Muscle of back (tissue), 13 donors: ENCODE measurements at places on chromosomes 1 and 21. TPM values are rescaled to one million over a fixed set of nuclear protein-coding genes. Genes with fewer than 3 reads are reported as not detected.

PLA2G2C gene
- not detected for polyA plus RNA-seq

RHBG gene
- polyA plus RNA-seq: not detected

SPRR2B gene
- not detected for polyA plus RNA-seq

FALEC gene
- polyA plus RNA-seq: not detected

FMO3 gene
- 0.21 TPM for polyA plus RNA-seq

BOLA1 gene
- 10.8 TPM for polyA plus RNA-seq

MUL1 gene
- polyA plus RNA-seq: 17.0 TPM

AKNAD1 gene
- polyA plus RNA-seq: 0.82 TPM

LAD1 gene
- polyA plus RNA-seq: 11.5 TPM

- no peak for DNase-seq
These were observed 4.2 kb downstream of the FABP3 start for GRCh38 chr1:31368611-31369107.

DNA sequence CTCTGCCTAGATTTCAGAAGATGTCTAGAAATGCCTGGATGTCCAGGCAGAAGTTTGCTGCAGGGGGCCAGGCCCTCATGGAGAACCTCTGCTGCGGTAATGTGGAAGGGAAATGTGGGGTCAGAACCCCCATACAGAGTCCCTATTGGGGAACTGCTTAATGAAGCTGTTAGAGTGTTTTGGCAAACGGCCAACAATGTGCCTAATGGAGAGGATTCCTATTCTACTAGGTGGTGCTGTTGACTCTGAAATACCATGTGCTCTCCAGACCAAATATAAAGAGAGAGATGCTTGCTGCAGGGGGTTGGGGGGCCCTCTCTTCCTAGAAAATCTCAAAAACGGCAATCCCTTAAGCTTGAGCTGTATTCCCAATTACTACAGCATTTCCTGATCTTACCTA lies 57.1 kb upstream of the DR1 start:
- no peak for DNase-seq

- no peak for DNase-seq
These were observed 84.8 kb upstream of the CACYBP start for GRCh38 chr1:174914991-174915390.

- DNase-seq: peak; percentile 94
These were observed 74.6 kb upstream of the PDC start for GRCh38 chr1:186535388-186536133.

- no peak for DNase-seq
These were observed 6.6 kb upstream of the FOXE3 start for GRCh38 chr1:47409311-47410067.

DNA sequence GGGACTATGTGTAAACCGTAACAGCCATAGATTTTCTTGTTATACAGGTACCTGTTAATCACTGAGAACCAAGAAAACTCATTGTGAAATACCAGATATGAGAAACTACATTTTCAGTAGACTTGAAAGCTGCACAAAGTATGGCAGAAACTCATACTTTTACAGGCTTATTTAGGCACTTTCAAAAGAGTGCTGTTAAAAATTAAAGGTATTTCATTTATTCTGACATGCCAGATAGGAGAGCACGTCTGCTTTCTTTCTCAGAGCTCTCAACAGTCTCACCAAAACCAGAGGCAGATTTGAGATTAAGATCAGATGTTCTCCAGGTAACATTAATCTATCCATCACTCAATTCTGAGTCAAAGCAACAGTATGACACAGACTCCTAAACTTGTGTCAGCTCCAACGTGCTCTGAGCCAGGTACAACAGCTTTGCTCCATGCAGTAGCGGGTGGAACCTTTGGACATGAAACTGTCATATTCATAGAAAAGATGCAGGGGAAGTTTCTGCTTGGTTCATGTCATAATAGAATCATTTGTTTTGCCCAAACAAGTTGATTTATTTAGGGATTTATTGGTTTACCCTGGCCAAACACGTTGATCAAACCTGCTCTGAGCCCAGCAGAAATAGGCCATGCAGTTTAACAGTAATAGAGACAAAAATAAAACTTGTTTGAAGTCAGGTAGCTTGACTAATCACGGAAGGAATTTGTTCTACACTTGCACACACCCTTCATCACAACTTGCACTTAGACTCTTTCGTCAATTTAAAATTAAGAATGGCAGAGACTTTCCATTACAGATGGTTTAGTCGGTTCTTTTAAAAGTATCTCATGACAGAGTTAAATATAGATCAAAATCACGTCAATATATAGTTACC lies 20.8 kb upstream of the TSNAX start:
- no peak for DNase-seq

DNA sequence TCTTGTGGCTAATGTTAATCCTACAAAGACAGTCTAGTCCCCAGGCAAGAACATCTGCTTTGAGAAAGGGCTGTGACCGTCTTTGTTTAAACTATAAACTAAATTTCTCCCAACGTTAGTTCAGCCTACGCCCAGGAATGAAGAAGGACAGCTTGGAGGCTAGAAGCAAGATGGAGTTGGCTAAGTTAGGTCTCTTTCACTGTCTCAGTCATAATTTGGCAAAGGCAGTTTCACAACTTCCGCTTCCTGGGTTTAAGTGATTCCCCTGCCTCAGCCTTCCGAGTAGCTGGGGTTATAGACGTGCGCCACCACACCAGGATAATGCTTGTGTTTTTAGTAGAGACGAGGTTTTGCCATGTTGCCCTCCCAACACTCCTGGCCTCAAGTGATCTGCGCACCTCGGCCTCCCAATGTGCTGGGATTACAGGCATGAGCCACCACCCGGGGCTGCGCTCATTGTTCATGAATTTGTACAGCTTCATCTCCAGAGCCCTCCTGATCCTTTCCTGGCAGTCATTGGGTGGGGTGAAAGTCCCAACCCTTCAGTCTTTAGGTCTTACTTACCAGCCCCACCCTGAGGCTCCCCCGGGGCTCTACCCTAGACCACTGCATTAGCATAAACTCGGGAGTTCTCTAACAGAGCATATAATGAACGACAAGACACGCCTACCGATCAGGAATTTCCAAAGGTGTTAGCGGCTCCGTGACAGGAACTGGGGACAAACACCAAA lies 4.9 kb upstream of the MASP2 start:
- no peak for DNase-seq

GRCh38 chr1:9909234-9910046 lies 629 bp downstream of the CTNNBIP1 start:
- DNase-seq: peak; percentile 38

GRCh38 chr1:8891401-8891800 lies 12.9 kb upstream of the ENO1 start:
- DNase-seq: no peak

DNA sequence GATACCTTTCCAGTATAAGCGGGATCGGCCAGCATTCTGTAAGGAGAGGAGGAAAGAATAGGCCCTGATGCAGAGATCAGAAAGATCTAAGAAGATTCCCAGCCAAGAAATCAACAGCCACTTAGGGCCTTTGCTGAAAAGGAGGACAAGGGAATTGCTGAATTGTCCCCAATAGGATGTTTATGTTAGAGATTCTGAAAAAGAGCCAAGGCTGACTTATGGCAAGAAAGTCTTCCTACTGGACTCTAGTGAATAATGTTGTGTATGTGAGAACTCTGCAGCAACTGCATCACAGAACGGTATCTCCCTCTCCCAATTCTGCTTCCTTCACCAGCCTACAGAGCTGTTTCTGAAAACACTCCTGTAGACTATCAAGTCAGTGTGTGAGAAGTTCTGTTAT lies 298.0 kb upstream of the CXADR start:
- DNase-seq: no peak

GRCh38 chr1:78591971-78592370 lies 28.3 kb upstream of the IFI44L start:
- DNase-seq: peak; percentile 24

DNA sequence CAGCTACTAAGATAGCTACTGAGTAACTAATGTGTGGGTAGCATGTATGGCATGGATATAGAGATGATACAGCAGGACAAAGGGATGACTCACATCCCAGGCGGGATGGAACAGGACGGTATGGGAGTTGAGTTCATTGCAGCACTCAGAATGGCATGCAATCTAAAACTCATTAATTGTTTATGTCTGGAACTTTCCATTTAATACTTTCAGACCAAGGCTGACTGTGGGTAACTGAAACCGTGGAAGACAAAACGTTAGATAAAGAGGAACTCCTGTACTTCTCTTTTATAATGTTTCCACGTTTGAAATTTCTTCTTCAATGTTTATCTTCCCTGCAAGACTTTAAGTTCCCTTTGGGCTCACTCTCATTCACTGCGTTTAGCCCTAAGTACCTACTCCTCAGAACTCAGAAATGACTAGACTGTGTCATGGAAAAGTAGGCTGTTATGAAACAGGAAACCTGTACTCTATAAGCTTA lies 151.9 kb downstream of the MAGI3 start:
- DNase-seq: no peak

DNA sequence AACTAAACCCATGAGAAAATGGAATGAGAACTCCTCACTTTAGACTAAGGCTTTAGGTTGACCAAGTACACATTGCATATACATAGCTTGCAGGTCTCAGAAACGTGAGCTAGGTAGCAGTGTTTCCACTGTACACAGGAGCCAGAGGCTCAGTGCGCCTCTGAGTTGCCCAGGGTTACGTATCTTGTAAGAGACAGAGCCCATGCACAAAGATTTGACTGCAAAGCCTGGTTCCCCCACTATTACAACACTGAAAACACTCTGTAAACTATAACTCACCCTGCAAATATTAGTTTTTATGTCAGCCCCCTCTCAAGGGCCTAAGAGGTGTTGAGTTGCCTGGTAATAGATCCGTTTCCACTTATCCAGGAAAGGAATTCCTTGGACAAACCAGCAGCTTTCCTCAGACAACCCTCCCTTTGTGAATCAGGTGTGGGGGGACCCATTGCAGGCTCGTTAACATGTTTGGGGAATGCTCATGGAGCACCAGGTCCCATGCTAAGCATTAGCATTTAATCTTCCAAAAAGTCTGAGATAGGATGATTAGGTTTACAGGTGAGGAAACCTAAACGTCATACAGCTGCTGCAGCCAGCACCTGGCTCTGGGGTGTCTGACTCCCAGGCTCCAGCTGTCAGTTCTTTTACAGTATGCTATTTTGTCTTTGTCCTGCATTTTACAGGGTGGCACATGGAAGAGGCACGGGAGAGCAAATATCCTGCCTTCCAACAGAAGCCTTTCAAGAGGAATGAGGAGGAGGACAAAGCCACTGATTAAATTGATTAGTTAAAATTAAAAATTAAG lies 25.7 kb downstream of the TENT5C start:
- no peak for DNase-seq

DNA sequence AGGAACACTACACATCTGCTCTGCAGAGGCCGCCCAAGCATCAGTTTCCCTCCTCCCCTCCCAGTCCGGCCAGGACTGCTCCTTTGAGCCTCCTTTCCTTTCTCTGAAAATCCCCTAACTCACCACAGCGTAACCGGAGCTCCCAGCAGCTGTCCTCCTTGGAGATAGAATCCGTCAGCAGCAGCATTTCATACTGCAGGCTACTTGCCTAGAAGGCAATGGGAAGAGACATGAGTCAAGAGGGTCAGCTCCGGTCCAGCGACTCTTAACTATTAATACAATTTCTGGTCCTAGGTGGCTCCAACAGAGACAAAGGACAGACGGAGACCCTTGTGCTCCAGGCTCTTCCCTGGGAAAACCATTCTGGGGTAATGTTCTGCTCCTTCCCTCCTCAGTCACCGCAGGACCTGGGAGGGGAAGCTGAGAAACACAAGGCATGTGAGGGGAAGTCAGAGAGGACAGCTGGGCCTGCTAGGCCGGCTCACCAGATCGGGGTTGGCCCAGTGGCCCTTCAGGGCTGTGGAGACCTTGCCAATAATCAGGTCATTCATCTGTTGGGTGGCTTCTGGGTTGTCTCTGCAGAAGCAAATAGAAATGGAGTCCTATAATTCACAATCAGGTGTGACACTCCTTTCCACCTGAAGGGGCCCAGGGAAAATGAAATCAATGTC lies 99.7 kb downstream of the UBR4 start:
- DNase-seq: peak; percentile 38

DNA sequence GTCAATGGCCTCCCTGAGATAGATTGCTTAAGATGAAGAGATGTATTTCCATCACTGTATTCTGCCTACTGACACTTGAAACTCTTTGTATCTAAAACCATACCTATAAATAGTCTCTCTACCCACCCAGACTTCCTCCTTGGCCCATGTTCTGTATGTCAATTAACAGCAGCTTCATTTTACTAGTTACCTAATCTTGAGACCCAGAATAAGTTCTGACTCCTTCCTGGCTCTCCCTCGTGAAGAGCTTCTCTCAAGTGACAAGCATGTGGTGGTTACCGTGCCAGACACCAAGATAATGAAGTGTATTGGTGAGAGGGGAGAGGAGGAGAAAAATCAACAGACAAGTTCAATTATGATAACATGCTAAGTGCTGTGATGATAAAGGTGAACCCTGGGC lies 128.8 kb upstream of the RAVER2 start:
- DNase-seq: no peak

DNA sequence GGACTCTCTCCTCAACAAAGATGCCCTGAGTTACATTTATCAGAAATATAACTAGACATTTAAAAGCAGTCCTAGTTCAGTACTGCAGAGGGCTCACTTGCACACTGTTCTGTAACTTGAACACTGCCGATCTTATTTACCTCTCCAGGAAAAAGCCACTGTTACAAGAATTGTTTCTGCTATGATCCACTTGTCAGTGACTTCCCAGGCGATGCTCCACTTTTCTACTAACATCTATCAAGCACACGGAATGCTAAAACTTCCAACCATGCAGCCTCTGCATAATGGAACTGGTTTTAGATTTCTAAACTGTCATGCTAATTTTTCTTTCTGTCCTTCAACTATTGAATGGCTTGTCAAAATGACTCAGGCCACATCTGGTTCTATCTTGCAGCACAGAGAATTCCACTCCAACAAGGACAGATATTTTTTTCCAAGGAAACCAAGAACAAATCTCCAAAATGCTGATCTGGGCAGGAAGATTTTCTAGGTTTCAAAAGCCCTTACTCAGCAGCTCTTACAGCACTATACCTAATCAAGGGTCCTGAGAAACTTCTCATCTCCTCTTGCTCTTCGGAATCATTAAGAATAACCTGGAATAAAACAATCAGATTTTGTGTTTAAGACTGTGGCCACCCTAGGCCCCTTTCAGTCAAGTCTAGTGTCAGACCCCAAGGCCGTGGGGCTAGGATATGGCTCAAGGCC lies 9.9 kb downstream of the SEC16B start:
- peak; percentile 32 for DNase-seq

DNA sequence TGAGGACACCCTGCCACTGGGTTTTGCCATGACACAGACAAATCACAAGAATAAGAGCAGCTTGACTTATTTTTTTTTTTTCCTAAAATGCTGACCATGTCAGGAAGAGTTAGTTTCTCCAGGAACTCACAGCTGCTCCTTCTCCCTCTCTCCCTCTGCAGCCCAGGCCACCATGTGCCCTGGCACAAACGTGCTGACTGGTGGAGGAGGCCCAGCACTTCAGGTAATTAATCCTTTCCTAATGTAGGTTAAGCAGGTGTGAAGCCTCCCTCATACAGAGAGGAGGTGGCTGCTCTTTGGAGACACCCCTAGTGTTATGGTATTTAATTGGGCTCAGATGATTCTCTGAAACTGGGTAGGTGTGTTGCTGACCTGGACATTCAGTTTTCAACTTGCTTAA lies 129.8 kb upstream of the USH2A start:
- no peak for DNase-seq

GRCh38 chr1:32786856-32787255 lies 30.3 kb downstream of the YARS1 start:
- no peak for DNase-seq
